ENCODE measurements at places on chromosomes 1 and 21.

- DNase-seq, result no peak
Observed at GRCh38 chr1:211975152-211975941, 60.0 kb downstream of the INTS7 start.

DNA sequence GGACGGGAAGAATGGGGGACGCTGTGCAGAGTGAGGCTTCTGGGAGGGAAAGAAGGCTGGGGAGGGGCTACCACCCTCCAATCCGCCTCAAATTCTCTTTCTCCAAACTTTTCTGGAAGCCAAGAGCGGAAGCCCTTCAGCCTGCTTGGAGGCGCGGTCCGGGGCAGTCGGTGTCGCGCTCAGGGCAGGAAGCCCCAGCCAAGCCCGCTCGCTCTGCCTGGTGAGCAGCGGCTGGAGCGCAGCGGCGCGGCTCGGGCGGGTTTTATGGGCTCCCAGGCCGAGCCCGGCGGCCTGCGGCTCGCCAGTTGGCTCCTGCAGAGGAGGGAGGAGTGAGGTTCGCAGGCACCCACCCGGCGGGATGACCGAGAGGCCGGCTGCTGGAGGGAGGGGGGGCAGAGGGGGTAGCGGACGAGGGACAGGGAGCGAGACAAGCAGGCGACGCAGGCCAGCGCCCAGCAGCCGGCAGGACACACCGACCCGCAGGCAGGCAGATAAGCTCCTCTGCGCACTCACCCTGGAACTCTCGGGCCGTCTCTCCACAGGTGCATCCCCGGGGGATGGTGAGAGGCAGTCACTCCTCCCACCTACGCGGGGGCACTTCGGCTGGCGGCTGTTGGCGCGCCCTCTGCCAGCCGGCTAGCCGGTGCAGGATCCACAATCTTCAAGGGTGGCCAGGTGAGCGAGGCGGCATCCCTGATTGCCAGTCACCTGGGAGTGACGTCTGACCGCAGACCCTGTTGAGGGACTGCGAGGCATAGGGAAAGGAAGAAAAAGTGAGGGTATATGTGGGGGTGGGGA is at the start of gene AVPR1B:
Gene AVPR1B (minus strand): TSS at position 238 of the 798 bp plus-strand sequence. CDS start 498 bp downstream, outside the sequence.
- DNase-seq, result peak; percentile 32

GRCh38 chr1:24191860-24192259 is 4.8 kb upstream of the IFNLR1 start:
- no peak for DNase-seq

DNA sequence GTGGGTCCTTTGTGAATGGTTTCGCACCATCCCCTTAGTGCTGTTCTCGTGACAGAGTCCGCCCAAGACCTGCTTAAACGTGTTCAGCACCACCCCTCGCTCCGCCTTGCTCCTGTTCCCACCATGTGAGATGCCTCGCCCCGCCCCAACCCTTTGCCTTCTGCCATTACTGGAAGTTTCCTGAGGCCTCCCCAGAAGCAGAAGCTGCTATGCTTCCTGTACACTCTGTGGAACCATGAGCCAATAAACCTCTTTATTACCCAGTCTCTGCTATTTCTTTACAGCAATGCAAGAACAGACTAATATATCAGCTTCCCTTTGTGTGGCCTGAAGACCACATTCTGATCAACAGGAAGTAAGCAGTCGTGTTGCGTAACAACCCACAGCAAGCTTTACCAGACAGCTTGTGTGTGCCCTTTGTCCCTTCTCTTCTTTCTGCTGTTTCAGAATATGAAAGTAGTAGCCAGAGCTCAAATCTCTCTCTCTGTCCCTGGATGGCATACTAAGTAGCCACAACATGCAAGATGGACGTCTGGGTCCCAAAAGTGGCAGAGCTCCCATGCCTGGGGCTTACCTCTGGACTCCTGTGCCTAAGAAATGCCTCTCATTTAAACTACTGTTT is 14.1 kb downstream of the HENMT1 start:
- DNase-seq, result no peak

GRCh38 chr1:185396126-185396525 is 79.1 kb upstream of the IVNS1ABP start:
- DNase-seq, result no peak

DNA sequence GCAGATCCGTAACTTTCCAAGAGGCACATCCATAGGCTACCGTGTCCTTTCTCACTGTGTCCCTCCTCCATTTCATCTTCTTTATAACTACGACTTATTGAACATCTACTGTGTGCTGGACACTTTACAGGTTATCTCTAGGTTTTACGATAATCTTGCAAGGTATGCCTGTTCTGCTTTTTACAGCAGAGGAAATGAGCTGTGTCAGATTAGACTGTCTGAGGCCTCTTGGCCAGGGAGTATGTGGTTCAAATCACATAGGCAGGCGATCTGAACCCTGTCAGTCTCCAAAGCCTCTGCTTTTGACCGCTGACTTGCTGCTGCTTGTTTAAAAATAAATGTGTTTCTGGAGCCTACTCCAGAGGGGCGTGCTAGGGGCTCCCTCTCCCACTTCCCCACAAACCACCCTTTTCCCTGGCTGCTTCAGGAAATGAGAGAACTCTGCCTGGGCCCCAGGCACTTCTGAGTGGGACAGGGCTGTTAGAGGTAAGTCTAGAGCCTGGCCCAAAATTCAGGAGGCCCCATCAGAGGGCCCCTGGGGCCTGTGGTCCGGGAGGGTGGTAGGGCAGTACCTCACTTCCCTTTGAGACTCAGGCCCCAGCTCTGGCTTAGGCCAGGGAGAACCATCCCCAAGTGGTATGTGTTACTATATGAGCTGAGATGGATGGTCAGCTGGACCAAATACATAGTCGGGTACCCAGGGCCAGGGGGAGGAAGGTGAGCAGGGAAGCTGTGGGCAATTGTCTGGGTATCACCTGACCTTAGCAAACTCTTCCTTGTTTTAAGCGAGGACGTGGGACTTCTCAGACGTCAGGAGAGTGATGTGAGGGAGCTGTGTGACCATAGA is 4.4 kb downstream of the PSEN2 start:
- DNase-seq, result no peak

GRCh38 chr21:42461881-42462877 is 33.8 kb downstream of the RSPH1 start:
- peak; percentile 91 for DNase-seq

DNA sequence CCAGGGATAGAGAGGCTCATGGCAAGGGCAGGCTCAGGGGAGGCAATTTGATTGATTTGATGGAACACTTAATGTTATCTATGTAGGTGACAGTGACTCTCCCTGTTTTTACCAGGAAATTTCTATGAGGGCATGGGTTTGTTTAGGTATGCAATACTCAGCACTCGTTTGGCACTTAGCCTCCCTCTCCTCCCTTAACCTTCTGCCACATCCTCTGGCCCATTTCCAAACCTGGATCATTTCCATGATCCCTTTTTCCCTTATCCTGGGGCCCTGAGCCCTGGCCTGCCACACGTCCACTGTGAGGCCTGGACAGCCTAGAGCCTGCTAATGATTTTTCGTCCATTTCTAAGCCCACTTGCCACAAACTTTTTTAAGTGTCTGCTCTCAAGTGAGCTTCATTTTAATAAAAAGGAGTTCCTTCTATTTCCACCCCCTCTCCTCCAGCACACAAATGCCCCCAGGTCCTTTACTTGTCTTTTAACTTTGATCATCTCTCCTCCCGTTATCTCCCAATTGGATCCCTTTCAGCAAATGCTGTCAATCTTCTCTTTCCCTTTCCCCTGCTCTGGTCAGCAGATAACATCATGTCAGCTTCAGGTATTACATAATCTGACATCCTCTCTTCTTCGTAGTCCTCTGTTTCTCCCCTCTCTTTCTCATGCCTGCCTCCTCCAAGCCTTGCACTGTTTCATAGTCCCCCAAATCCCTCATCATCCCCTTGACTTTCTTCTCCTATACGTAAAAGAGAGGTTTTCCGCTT is 37.8 kb upstream of the GADD45A start:
- DNase-seq, result no peak

DNA sequence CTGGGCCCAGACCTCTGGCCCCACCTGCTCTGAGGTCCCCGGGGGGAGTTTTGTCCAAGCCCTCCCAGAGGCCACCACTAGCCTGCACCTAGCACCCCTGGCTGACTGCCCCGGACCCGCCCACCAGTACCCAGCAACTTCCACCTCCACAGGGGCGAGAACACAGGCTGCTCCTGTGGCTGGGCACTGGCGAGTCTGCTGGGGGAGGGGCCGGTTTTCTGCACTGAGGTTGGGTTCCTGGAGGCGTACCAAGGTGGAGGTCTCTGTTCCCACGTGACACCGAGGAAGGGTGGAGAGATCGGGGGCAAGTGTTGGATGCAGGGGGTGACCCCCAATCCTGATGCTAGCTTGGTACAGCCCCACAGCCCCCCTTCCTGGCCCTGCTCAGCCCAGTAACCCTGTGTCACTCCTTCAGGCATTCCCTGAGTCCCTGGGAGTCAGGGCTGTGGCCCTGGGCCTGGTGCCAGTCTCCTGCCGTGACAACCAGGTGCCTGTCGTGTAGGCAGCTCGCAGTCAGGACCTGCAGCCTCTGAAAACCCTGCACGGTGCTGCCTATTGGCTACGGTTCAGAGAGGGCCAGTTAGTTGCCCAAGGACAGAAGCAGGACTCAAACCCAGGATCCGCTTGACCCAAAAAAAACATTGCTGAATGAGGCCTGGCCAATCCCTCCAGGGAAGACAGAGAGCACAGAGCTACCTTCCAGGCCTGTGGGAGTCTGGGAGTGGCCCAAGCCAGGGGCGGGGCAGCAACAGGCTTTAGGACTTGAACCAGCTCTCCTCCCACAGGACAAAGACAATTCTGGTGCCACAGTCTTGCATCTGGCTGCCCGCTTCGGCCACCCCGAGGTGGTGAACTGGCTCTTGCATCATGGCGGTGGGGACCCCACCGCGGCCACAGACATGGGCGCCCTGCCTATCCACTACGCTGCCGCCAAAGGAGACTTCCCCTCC is 3.1 kb downstream of the ESPN start:
- DNase-seq, result no peak

DNA sequence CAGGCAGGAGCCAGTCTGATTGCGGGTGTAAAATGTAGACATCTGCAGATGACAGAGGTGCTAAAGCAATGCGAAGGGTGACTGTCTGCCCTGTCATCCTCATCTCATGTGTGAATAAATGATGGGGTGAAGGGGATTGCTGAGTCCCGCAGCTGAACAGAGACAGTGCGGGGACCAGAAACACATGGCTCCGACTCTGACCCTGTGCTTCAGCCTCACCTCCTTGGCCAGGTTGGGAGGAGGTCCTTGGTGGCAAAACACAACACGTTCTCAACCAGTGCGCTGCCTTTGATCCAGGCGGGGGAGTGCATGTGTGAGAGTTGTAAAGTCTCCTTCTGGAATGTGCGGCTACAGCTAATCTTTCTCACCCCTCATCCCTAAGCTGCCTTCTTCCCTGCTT is 32.0 kb upstream of the TTC22 start:
- no peak for DNase-seq

DNA sequence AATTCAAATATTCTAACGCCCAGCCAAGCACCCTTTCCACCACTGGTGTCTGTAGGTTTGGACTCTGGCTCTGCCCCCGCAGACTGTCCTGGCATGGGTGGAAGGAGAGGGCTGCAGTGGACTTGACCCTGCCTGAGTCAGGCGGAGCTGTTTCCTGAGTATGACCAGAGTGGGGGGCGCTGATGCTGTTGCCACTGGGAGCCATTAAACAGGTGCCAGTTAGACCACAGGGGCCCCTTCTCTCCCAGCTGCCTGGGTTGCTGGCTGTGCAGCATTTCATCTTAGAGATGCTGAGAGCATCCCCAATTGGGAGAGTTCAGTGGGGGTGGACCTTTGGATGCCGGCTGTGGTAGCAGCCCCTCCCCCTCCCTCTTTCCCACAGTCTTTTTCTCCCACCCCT is 539.5 kb downstream of the MATN1 start:
- DNase-seq, result no peak

GRCh38 chr1:108847494-108847893 is 9.4 kb downstream of the AKNAD1 start:
- no peak for DNase-seq

DNA sequence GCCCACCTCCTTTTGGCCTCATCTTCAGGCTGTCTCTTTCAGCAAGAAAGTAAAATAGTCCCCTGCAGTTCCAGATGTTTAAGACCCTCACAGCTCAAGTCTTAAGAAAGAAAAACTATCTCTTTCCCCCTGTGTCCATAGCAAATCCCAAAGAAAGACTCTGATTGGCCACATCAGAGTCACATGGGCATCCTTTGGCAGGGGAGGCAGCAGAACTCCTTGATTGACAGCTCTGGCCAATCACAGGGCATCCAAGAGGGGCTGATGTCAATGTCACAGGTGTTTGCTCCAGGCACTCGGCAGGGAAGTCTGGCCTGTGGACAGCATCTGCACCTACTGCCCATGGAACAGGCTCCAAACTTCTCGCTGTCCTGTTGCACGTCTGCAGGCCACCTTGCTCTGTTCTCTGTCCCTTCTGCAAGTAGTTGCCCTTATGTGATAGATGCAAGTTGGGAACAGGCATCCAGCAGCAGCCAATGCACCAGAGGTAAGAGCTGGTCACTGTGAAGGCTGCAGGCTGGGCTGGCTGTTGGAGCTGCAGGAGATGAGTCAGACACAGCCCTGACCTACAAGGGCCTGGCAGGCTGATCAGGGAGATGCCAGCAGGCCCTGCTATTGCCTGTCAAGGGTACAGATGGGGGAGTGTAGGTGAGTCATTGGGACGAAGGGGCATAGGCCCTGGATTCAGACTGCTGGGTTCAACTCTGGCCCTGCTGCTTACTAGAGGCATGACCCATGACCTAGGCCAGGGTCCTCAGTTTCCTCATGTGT is 96.8 kb upstream of the TMEM51 start:
- no peak for DNase-seq

GRCh38 chr1:61011561-61012263 is 70.6 kb upstream of the NFIA start:
- DNase-seq, result no peak

- DNase-seq, result no peak
Observed at GRCh38 chr1:235468004-235468403, 36.2 kb downstream of the B3GALNT2 start.

DNA sequence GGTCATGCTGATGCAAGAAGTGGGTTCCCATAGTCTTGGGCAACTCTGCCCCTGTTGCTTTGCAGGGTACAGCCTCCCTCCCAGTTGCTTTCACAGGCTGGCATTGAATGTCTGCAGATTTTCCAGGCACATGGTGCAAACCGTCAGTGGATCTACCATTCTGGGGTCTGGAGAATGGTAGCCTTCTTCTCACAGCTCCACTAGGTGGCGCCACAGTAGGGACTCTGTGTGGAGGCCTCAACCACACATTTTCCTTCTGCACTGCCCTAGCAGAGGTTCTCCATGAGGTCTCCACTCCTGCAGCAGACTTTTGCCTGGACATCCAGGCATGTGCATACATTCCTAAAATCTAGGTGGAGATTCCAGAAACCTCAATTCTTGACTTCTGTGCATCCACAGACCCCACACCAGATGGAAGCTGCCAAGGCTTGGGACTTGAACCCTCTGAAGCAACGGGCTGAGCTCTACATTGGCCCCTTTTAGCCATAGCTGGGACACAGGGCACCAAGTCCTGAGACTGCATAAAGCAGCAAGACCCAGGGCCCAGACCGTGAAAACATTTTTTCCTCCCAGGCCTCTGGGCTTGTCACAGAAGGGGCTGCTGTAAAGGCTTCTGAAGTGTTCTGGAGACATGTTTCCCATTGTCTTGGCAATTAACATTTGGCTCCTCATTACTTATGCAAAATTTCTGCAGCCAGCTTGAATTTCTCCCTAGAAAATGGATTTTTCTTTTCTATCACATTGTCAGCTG is 466.2 kb upstream of the PBX1 start:
- no peak for DNase-seq

Data from NCI-H526 treated with DMSO at 0.1 percent for 48 hours (cell line).